ENCODE measurements at places on chromosomes 2 and 18. TPM values are rescaled to one million over a fixed set of nuclear protein-coding genes. Genes with fewer than 3 reads are reported as not detected.

The CFC1 gene
- not detected for total RNA-seq

The ANKRD53 gene
- 0.33 TPM for total RNA-seq

The ATOH8 gene
- 36.4 TPM for total RNA-seq

The HAAO gene
- not detected for total RNA-seq

The DHRS9 gene
- not detected for total RNA-seq

The FAM228A gene
- total RNA-seq: 0.43 TPM

The KLHL14 gene
- total RNA-seq: 0.98 TPM

The TMEM169 gene
- 0.22 TPM for total RNA-seq

The CIB4 gene
- total RNA-seq: not detected

The PIAS2 gene
- 14.0 TPM for total RNA-seq

The UGT1A4 gene
- not detected for total RNA-seq

The RBM44 gene
- 0.86 TPM for total RNA-seq

The MAT2A gene
- total RNA-seq: 119 TPM

The GAREM1 gene
- 0.17 TPM for total RNA-seq

The RIT2 gene
- not detected for total RNA-seq

The LINC00305 gene
- not detected for total RNA-seq

The SATB2 gene
- total RNA-seq: 1.4 TPM

The ZSWIM2 gene
- not detected for total RNA-seq

The PDE1A gene
- total RNA-seq: 14.0 TPM

The ANKRD30BL gene
- total RNA-seq: not detected

The CRYGD gene
- total RNA-seq: not detected

The CTIF gene
- 16.8 TPM for total RNA-seq

The SH3RF3 gene
- total RNA-seq: 4.6 TPM

The CKAP2L gene
- total RNA-seq: 0.76 TPM

The UGT1A1 gene
- not detected for total RNA-seq

The INPP5D gene
- 27.7 TPM for total RNA-seq

The UPP2 gene
- not detected for total RNA-seq

The OSBPL6 gene
- total RNA-seq: 1.1 TPM

The FKBP7 gene
- 20.3 TPM for total RNA-seq

The C2orf15 gene
- total RNA-seq: 0.11 TPM

The PFN4 gene
- 0.17 TPM for total RNA-seq

The AFTPH gene
- 39.5 TPM for total RNA-seq

The TCF23 gene
- total RNA-seq: not detected

The TGFBRAP1 gene
- total RNA-seq: 45.5 TPM

Data from dermis lymphatic vessel endothelial cell (primary cell).